Testis (tissue), 5 donors: ENCODE measurements at places on chromosomes 2 and 18.

DNA sequence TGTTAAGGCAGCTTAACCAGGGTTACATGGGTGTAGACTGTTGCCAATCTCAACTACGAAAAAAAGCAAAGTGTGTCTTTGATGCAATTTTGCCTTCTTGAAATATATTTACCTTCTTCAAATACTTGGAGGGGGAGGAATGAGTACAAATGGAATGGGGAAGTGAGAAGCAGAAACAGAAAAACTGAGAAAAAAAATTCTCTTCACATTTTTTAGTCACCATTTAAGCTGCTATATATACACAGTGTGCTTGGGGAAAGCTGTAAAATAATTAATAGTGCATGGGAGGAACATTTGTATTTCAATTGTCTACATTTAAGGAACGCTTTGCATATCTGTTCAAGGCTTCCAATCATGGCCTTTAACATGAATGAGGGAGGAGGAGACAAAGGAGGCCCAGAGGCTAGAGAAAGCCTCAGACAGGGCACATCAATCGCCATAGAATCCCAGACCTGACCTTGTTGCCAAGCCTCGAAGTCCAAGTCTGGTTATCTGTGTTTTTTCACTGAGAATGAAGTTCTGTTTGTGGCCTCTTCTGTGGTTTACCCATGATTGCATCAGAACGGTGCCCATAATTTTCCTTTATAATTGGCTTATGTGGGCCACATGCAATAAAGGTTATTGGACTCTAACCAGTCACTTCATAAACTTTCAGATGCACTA is 158.6 kb downstream of the PIK3C3 start:
- no peak for DNase-seq

- DNase-seq = no peak
Measured at GRCh38 chr2:101116841-101117552, 34.2 kb downstream of the TBC1D8 start.

DNA sequence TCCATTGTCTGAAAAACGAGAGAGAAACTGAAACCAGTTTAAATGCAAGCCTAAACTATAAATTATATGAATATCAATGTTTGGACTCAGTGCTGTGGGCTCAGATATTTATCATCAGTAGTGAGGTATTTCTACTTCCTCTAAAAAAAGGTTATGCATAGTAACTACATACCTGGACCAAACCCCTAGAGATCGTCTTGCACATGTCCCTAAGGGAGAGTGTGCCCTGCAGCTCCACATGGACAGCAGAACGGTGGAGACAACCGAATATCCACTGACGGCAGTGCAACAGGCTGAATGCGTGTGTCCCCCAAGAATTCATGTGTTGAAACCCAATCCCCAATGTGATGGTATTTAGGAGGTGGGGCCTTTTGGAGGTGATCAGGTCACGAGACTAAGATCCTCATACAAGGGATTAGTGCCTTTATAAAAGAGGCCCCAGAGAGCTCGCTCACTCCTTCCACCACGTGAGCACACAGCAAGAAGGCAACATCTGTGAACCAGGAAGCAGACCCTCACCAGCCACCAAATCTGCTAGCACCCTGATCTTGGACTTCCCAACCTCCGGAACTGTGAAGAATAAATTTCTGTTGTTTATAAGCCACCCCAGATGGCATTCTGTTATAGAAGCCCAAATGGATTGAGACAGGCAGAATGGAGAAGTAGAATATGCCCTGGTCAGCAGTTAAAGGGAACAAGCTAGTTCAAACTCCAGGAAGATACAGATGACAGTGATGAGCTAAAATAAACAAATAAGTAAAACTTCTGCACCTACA is 208.4 kb downstream of the ANAPC1 start:
- DNase-seq = no peak

GRCh38 chr18:79780547-79780946 is 17.2 kb upstream of the KCNG2 start:
- peak; percentile 11 for DNase-seq

- no peak for DNase-seq
Measured at GRCh38 chr2:28048341-28048740, 157.8 kb downstream of the BABAM2 start.

DNA sequence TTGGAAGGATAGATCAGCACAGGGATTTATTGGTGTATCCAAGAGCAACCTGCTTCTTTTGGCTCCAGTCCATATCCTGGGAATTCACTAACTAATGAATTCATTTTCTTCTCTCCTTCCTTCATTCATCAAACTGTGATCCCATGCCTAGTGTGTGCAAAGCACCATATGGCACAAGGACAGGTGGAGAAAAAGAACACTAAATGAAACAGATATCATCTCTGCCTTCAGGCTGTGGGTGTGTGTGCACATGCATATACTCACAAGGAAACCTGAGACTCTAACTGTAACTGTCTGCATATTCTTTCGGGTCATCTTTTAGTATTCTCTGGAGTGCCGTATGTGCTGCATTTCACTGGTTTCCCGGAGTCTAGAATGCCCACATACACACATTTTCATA is 20.2 kb downstream of the TNP1 start:
- no peak for DNase-seq

DNA sequence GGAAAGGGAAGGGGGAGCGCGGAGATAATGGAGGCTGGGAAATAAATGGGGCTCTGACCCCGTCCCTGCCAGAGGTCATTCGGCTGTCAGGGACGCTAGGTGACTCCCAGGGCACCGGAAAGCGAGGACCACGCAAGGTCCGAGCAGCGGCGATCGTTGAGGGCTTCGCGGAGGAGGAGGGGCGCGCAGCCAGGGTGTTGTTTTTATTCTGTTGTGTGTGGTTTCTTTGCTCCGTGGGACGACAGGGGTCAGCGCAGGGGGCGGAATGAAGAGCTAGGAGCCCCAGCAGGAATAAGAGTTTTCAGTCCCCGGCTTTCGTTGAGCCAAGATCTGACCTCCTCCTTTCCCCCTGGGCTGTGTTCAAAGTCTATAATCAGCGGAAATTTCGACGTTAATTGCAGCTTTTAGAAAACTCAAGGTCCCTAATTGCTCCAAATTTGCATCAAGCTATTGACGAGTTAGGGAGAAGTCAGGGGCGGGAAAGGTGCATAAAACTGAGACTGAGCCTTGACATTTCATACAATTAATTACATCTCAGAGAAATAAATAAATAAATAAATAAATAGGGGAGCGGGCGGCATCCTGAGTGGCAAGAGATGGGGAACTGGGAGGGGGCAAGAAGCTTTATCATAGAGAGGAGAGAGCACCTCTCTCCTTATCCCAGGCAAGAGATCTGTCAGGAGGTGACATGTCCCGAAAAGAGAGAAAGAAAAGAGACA is 2.2 kb downstream of the GAD1 start:
- DNase-seq = no peak

DNA sequence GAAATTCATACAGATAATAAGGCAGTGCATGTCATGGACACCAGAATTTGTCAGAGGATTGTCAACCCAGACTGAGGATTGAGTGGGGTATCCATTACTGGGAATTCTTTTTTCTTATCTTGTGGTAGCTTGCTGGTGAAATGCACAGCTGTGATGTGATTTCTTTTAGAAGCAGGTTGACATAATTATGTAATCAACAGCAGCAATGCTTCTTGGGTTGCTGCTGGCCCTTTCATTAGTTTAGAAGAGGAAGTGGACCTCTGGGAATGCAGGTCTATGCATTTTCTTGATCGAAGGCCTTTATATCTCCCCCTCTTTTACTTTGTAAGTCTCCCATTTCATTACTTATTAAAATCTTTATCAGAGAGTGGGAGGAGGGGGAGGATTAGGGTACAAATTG is 319.9 kb downstream of the AGPS start:
- no peak for DNase-seq

DNA sequence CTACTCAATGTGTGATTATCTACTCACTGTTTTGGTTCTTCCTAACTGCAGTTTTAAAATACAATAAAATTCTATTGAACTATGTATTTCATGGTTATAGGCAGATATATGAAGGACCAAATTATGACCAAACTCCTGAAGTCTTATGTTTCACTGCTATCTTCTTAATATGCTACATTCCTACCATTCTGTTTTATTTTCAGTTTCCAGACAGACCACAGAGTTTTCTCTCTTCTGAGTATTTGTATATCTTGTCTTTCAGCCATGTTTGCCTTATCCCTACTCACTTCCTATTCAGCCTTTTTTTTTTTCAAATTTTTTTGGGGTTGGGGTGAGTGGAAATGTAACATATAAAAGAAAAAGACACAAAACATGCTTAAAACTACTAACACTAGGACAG is 6.3 kb downstream of the RFTN2 start:
- no peak for DNase-seq

DNA sequence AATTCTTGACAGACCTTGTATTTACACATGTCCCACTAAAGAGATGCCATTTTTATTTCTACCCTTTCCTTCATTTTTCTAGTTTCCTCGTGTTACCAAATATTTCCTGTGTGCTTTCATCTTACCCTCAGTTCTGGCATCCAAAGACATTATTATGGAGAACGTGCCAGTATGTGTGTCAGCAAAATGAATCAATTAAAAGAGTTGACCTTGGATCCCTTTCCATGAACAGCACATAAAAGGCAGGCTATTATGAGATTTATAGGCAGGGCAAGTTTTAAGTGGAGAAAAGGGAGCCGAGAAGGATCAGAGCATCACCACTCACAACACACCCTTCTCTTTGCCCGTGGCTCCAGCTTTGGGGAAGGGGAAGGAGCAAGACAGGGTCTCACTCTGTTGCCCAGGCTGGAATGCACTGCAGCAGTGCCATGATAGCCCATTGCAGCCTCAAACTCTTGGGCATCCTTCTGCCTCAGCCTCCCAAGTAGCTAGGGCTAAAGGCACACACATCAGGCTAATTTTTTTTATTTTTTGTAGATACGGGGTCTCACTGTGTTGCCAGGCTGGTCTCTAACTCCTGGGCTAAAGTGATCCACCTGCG is 149.9 kb downstream of the GFPT1 start:
- no peak for DNase-seq

DNA sequence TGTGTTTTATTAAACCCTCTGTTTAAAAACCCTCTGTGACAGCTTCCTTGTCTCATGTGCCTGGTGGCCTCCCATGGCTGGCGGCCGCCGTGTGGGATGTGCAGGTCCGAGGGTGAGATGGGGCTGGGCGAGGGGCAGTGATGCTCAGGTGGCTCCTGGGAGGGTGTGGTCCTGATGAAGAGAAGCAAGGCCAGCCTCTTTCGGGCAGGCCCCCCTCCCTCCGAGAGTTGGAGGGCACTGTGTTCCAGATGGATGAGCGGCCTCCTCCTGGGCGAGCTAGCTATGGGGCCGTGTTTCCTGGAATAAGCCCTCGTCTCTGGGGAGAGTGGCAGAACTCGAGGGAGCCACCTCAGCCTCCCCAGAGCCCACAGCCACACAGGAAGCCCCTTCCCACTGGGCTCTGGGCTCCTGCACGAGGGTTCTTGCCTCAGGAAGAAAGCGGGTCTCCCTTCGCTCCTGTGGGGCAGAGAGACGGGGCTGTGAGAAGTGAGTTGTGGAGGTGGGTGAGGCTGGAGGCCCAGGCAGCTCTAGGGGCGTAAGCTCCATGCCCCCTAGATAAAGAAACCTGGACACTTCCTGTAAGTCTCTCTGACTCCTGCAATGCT is 72.1 kb downstream of the ASB1 start:
- no peak for DNase-seq

- no peak for DNase-seq
Measured at GRCh38 chr18:79658366-79658765, 21.2 kb upstream of the CTDP1 start.

- no peak for DNase-seq
Measured at GRCh38 chr2:241896746-241897201, 27.2 kb downstream of the RTP5 start.

DNA sequence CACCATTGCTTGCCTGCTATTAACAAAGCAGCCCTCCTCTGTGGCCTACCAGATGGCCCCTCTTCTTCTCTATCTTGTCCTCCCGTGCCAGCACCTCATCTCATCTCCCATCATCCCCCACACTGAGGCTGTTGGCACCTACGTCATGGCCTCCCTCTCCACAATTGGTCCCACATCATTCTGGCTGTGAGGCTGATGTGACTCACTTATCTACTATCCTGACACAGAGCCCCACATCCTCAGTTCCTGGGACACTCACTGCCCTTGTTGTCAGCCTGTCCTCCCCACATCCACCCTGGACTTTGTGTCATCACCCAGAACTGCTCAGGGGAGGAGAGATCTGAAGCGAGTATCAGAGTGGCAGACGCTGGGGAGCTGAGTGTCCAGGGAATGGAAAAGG is 102.9 kb downstream of the MRO start:
- no peak for DNase-seq

- no peak for DNase-seq
Measured at GRCh38 chr18:58005011-58005410, 39.0 kb upstream of the NEDD4L start.

DNA sequence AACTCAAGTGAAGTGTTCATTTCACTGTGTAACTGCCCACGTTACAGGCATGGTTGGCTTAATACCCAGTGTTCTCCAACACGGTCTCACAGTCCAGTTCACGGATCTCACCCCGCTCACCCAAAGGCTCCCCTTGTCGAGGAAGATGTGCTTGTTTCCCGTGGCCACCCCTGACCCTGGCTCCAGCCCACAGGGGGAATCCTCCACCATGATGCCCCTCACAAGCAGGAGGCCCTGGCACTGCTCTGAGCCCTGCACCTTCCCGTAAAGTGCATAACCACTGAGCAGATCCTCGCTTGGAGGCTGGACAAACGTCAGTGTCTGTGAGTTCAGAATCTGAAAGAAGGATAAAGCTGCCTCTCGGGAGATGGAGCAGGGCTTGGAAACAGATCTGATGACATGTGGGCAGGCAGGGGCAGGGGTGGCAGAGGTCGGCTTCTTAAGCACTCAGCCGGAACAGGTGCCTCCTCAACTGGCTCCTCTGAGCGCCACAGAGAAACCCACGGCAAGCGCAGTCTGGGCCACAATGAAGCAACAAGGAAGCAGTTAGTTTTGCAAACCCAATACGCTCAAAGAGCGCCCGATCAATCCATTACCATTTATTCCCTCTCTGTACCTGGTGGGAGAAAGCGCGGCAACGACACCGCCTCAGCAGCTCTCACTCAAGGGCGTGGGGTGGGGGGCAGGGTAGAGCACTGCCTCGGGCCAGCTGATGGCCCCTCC is 17.6 kb downstream of the HDAC4 start:
- DNase-seq = no peak

DNA sequence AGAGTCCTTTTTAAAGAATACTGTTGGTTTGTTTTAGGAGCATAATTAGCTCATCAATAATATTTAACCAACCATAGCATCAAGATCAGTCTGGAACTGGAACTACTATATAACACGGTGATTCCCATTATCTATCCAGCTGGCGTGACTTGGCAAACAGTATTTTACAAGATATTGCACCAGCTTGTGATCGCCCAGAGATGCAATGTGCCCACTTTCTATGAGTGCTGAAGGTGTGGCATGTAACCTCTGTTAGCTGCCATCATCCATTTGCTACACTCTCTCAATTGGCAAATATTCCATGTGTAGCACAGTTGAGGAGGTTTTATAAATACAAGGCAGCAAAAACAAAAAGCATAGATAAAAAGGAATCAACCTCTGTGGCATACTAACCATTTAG is 64.9 kb downstream of the FIGN start:
- no peak for DNase-seq

- no peak for DNase-seq
Measured at GRCh38 chr2:126912201-126912600, 13.5 kb downstream of the TEX51 start.
